ENCODE measurements at places on chromosomes 11 and 22.

DNA sequence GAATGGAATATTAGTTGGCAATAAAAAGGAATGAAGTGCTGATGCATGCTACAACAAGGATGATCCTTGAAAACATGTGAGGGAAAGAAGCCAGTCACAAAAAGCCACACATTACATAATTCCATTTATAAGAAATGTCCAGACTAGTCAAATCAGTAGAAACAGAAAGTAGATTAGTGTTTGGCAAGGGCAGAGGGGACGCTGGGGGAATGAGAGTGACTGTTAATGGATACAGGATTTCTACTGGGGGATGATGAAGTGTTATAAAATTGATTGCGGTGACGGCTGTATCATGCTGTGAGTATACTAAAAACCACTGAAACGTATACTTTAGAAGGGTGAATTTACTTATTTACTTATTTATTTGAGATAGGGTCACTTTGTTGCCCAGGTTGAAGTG, 57.9 kb downstream of the C11orf58 start:
- DNase-seq = no peak

DNA sequence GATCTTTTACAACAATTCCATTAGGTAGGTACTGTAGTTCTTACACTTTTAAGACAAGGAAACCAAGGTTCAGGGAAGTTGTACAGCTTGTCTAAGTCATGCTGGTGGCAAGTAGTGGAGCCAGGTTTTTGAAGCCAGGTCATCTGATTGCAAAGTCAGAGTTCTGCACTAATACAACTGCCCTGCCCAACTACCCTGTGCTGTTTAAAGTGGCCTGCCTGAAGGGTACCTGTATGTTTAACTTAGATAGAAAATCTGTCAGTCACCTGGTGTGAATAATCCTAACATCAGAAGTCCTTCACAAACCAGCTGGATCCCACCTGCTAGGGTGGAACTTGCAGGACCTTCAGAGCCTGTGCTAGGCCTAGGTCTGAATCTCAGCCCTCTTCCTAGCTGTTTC, 44.2 kb downstream of the ARFGAP2 start:
- DNase-seq = no peak

GRCh38 chr11:13423372-13423771, 39.6 kb downstream of the BTBD10 start:
- no peak for DNase-seq

DNA sequence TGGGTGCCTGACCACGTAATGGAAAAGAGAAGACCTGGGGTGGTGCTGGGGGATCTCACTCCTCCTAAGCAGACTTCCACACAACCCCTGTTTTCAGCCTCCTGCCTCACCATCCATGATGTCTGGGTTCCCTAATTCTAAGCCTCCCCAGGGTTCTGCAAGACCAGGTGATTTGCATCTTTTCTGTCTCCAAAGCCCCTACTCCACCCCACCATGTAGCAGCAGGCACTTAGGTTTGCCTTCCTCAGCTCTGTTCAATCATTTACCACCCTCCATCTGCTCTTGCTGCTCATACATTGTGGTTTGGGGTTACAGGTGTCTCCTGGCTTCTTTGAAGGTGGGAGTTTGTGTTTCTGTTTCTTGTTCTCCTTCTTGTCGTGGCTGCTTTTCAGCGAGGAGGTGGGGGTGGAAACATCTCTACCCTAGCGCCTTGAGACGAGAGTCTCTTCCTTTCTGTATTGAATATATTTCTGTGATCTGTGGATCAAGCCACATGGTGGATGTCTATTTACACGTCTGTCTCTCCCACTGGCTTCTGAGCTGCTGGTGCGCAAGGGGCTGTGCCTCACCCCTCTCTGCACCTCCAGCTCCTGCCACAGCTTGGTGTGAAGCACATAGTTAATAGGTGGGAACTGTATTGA, 6.6 kb upstream of the SSTR3 start:
- peak; percentile 68 for DNase-seq

- DNase-seq = no peak
These were observed 512 bp downstream of the TOLLIP start for GRCh38 chr11:1308743-1309497.

- no peak for DNase-seq
These were observed at the start of gene CHST1 for GRCh38 chr11:45665206-45665932. CHST1 (minus strand) TSS chr11:45665622; CDS start chr11:45650923, 14,699 bp downstream.

GRCh38 chr22:29827091-29827490, 11.0 kb downstream of the ASCC2 start:
- no peak for DNase-seq

DNA sequence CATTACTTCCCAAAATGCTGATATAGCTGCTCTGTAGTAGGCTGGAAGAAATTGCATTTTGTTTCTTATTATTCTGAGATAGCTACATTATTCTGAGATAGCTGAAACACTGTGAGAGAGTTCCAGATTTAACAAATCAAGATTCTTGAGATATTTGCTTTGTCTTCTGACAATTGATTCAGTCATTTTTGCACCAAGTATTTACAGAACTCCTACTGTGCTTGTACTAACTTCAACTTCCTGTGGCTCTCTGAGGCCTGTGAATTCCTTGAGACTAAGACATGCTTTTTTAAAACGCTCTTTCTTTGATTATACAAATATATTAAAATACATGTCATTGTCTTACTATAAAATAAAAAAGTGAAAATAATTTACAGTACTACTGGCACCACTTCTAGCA, 52.7 kb downstream of the USP47 start:
- no peak for DNase-seq

GRCh38 chr22:30474683-30475424, 3.0 kb upstream of the SEC14L3 start:
- DNase-seq = no peak

GRCh38 chr11:130816546-130817329, 99.5 kb downstream of the SNX19 start:
- no peak for DNase-seq

- no peak for DNase-seq
These were observed 82.9 kb downstream of the KIRREL3 start for GRCh38 chr11:126917531-126918204.
